Activated CD8-positive, alpha-beta memory T cell treated with anti-CD3 and anti-CD28 coated beads for 1 hour (primary cell): ENCODE measurements at places on chromosomes 13 and 19.

DNA sequence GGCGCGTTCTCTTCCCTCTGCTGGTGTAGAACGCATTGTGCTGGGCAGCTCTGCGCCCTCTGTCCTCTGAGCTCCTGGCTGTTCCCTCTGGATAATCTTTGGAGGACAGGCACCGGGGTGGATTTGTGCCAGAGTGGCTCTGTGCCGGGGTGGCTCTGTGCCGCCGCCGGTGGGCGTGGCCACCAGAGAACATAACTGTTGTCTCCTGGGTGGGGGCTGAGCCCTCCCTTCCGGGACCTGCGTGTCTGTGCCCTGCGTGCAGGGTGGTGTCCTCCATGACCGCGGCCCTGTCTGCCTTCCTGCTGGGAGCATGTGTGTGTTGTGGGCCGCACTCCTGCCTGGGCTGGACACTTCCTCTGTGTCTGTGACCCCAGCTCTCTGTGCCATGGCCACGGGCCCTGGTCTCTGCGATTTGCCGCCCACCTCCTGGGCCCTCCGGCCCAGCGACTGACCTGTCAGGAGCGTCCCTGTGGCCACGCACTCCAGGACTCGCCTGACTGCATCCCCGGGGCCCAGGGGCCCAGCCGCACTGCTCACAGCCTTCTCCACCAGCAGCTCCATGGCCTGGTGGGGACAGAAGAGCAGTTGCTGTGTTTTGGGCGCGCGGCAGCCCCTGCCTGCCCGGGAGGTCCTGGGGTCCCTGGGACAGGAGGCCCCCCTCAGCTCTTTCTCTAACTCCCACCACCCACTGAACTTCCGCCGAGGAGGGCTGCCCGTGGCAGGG, 22.4 kb upstream of the MATK start:
- DNase-seq: no peak

DNA sequence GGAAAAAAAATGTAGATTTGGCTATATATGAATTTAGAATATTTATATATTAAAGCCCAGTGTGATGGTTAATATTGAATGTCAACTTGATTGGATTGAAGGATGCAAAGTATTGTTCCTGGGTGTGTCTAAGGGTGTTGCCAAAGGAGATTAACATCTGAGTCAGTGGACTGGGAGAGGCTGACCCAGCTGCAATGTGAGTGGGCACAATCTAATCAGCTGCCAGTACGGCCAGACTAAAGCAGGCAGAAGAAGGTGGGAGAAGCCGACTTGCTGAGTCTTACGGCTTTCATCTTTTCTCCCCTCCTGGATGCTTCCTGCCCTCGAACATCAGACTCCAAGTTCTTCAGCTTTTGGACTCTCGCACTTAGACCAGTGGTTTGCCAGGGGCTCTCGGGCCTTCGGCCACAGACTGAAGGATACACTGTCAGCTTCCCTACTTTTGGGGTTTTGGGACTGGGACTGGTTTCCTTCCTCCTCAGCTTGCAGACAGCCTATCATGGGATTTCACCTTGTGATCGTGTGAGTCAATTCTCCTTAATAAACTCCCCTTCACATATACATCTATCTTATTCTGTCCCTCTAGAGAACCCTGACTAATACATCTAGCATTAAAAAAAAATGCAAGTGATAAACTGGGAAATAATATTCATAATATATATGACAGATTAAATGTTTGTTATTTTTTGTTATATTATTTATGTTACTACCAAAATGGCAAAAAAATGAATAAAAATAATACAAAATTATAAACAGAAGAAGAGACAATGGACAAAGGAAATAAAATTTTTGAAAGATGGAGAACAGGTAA, 122.4 kb downstream of the DLEU7 start:
- no peak for DNase-seq

DNA sequence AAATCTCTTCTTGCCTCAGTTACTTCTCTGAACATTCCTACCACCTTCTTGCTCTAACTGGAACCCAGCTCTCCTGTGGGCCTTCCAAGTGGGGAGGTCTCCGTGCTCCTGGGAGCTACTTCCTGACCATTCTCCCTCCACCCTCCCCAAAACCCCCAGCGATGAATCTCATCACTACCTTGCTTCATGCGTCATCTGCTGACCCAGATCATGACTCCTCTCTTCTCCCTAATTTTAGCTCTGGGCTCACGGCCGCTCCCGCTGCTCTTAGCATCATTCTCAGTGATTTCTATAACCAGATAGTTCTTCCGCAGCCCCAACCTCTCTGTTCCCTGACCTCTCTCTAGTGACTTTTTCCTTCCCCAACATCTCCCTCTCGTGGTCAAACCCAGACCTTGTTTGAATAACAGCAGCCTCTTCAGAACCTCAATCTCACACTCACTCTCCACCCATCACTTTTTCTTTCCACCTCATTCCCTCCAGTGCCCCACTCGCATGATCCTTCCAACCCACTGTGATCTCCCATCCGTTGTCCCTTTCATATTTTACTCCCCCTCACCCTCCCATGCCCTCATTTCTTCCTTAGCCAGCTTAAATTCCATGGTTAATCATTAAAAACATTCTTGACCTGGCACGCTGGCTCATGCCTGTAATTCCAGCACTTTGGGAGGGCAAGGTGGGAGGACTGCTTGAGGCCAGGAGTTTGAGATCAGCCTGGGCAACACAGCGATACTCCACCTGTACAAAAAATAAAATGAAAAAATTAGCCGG, 21.8 kb downstream of the MRPS12 start:
- no peak for DNase-seq

GRCh38 chr13:29858667-29859066, 8.2 kb upstream of the UBL3 start:
- DNase-seq: no peak

- no peak for DNase-seq
Observed at GRCh38 chr19:44799627-44800346, 9.1 kb upstream of the BCAM start.

DNA sequence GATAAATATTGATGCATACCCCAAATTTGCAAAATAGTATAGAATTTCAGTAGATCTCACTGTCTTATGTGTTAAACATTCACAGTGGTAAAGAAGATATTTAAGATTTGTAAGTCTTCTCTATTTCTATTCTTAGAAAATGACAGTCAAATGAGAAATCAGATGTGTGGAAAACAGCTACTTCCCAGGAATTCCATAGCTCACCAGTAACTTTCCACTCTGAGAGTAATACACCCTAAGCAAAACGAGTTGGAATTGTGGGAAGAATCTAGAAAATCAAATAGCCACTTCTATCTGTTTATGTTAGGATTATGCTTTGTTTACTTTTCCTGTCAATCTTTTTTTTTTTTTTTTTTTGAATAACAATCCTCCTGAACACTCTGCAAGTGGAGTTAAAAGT, 69.1 kb downstream of the FLT1 start:
- DNase-seq: no peak

DNA sequence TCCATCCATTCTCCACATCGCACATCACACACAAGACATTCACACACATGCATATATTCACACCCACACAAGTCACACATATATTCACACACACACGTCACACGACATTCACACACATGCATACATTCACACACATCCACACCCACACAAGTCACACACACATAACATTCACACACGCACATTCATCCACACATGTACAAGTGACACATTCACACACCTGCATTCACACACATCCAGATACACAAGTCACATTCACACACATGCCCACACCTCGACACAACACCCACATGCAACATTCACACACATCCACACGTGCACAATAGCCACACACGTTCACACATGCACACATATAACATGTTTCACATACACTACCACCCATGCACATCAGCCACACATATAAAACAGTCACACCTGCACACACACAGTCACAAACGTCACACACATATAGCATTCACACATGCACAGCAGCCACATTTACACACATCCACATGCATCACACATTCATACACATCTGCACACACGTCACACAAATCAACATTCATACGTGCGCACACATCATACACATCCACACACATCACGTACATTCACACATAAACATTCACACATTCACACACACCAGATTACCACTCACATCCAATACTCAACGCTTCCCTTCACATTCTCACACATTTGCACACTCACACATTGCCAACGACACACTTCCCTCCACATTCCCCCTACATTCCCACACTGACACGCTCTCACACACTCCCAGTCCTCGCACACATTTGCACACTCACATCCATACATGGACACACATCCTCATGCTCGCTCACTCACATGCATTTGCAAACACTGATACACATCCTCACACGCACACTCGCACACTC, 41.0 kb downstream of the ANKRD10 start:
- no peak for DNase-seq

GRCh38 chr19:5332501-5332900, 8.1 kb downstream of the PTPRS start:
- DNase-seq: no peak

GRCh38 chr13:51518827-51519226, 65.4 kb upstream of the WDFY2 start:
- no peak for DNase-seq

DNA sequence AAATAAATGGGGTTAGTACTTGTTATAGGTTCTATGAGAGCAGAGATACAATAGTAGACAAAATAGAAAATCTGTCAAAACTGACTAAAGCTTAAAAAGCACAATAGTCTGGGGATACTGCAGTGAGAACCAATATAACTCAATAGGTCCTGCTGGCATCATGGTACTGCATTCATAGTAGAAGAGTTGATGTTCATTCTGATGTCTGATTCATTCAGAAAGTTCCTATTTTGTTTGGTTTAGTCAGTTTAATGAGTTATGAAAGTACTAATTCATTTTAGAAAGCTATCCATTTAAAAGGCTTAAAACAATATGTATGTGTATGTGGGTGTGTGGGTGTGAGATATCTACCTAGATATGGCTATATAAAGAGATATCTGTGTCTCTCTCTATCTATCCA, 152.8 kb downstream of the LHFPL6 start:
- DNase-seq: no peak
